ENCODE measurements at places on chromosomes 5 and 9.

DNA sequence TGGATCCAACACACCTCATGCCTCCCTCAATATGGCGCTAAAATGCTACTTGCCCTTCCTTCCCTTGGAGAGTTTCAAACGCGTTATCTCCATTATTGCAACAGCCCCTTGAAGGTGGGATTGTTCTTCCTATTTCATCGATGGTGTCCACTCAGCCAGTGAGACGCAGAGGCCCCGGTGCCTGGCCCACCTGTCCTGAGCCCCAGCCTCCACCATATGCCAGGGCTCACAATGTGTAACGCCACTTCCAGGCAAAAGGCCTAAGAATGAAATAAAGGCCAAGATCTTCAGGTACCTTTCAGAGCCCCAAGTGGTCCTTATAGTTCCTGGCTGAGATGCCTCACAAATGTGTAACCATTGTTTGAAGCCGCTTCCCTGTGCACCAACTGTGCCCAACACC, 170.7 kb upstream of the PHYKPL start:
- no peaks in the 10 kb centered on the region for H3K27me3 ChIP-seq
- DNase-seq, result no peak
- no peak overlapping the region for H3K4me3 ChIP-seq
- H3K4me1 ChIP-seq, result no peaks in the 10 kb centered on the region

GRCh38 chr9:83029531-83030137, 33.3 kb downstream of the RASEF start:
- no peaks in the 10 kb centered on the region for H3K27me3 ChIP-seq
- no peak overlapping the region for H3K27ac ChIP-seq
- H3K4me3 ChIP-seq, result no peak overlapping the region
- H3K36me3 ChIP-seq, result no peaks in the 10 kb centered on the region
- no peaks in the 10 kb centered on the region for H3K4me1 ChIP-seq

DNA sequence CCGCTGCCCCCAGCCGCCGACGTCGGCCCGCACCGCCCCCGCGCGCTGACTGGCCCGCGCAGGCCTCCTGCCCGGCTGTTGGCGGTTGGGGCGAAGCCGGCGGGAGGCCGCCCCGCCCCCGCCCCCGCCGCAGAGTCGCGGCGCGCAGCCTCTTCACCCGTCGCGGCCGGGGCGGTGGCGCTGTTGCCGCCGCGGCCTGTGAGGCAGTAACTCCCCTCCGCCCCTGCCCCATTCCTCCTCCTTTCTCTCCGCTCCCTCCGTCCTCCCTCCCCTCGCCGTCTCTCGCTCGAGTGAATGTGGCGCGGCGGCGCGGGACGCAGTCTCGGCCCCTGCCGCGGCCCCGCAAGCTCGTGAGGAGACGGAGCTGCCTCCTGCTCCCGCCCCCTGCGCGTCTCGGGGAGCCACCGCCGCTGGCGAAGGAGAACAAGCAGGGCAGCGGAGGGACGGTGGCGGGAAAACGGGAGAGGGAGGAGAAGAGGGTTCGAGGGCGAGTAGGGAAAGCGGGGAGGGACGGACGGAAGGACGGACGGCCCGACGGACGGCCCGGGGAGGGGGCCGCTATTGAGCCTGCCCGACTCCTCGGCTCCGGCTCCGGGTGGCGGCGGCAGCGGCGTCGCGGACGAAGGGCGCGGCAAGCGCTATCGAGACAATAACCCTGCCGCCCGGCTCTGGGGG, 637 bp upstream of the ERBIN start:
- peaks cover 51% of the 10 kb centered on the region for H3K4me1 ChIP-seq
- H3K27me3 ChIP-seq, result no peaks in the 10 kb centered on the region
- DNase-seq, result peak; percentile 85
- H3K36me3 ChIP-seq, result peaks cover 7% of the 10 kb centered on the region
- peak overlapping the region; percentile 92 for H3K4me3 ChIP-seq

GRCh38 chr9:109001275-109001676, 12.0 kb downstream of the CTNNAL1 start:
- no peak overlapping the region for H3K4me3 ChIP-seq
- no peak for DNase-seq
- no peaks in the 10 kb centered on the region for H3K27me3 ChIP-seq
- H3K27ac ChIP-seq, result no peak overlapping the region
- H3K4me1 ChIP-seq, result peaks cover 47% of the 10 kb centered on the region

- DNase-seq, result no peak
- H3K4me3 ChIP-seq, result no peak overlapping the region
- peaks cover 22% of the 10 kb centered on the region for H3K27me3 ChIP-seq
Measured at GRCh38 chr5:122297587-122298298, 14.3 kb upstream of the SNCAIP start.

DNA sequence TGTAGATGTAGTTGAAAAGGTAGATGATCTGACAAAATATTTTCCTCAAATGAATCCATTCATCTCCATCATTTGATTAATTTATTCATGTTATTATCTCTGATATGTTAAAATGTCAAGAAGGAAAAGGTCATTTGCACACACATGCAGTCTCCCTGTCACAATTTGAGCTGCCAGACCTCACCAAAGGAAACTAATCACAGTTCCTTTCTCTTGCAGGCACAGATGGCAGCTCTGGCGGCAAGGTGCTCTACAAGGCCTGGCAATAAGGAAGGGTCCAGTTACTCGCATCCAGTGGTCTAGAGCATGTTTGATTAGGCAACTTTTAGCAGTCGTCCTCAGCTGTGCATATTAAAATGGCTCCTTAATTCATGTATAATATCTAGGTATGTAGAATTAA, 120.1 kb downstream of the FEM1C start:
- peak overlapping the region; percentile 94 for H3K27ac ChIP-seq
- H3K36me3 ChIP-seq, result no peaks in the 10 kb centered on the region
- peaks cover 60% of the 10 kb centered on the region for H3K4me1 ChIP-seq
- no peaks in the 10 kb centered on the region for H3K27me3 ChIP-seq
- DNase-seq, result no peak

DNA sequence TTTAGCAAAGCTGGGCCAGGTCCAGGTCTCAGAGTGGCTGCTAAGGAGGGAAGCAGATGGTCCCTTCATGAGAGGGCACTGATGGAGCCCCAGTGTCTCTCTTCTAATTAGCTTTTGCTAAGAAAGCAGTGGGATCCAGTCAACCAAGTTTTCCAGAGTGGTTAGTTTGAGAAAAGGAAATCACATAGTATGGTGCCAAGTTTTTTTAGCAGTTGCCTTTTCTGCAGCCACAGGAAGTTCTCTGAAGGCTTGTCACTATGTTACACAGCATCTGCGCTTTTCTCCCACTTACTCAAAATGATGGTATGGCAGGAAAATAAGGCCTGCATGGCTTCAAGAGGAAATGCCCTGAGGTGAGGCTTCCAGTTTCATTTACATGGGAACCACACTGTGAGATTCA, 331.5 kb upstream of the ZNF462 start:
- no peak for DNase-seq
- no peaks in the 10 kb centered on the region for H3K36me3 ChIP-seq
- H3K27me3 ChIP-seq, result no peaks in the 10 kb centered on the region
- no peak overlapping the region for H3K27ac ChIP-seq
- H3K4me1 ChIP-seq, result peaks cover 25% of the 10 kb centered on the region

- peaks cover 10% of the 10 kb centered on the region for H3K27me3 ChIP-seq
- H3K4me1 ChIP-seq, result no peaks in the 10 kb centered on the region
- H3K4me3 ChIP-seq, result no peak overlapping the region
- no peak for DNase-seq
- H3K27ac ChIP-seq, result no peak overlapping the region
Measured at GRCh38 chr9:38254756-38255155, 137.7 kb upstream of the ALDH1B1 start.

DNA sequence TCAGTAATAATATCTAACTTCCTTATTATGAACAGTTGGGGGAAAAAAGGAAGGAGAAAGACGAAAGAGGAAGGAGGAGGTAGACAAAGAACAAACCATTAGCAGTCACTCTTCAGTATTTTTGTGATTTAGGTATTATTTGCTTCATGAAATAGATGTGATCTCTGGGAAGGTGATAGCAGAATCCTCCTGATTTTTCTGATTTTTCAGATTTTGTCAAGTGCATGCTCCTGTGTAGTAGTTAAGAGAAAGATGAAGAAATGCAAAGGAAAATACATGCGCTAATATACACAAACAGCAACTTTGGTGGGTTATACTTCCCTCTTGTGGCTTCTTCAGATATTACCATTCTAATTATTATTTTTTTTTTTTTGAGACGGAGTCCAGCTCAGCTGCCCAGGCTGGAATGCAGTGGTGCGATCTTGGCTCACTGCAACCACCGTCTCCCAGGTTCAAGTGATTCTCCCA, 31.6 kb downstream of the LMNB1 start:
- no peaks in the 10 kb centered on the region for H3K36me3 ChIP-seq
- H3K27me3 ChIP-seq, result no peaks in the 10 kb centered on the region
- peaks cover 12% of the 10 kb centered on the region for H3K4me1 ChIP-seq
- H3K27ac ChIP-seq, result no peak overlapping the region

DNA sequence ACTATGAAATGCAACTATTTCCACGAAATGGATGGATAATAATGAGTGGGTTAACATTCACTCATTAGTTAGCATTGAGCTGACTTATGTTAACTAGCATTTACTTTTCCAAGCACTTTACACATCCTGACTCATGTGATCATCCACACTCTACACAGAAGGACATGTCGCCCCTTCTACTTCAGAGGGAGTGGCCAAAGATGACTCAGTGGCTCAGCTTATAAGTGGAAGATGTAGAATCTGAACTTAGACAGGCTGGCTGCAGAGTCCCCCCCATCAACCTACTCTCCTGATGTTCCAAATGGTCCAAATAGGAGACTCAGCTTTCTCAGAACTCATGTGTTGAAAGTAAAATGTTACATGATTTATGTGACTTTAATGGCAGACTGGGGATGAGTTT, 146.0 kb downstream of the ADCY2 start:
- DNase-seq, result no peak
- H3K27ac ChIP-seq, result no peak overlapping the region
- H3K4me3 ChIP-seq, result no peak overlapping the region
- no peaks in the 10 kb centered on the region for H3K36me3 ChIP-seq
- H3K27me3 ChIP-seq, result no peaks in the 10 kb centered on the region
- no peaks in the 10 kb centered on the region for H3K4me1 ChIP-seq

GRCh38 chr5:101505891-101506570, 602.9 kb upstream of the ST8SIA4 start:
- H3K4me3 ChIP-seq, result no peak overlapping the region
- H3K4me1 ChIP-seq, result no peaks in the 10 kb centered on the region
- H3K36me3 ChIP-seq, result no peaks in the 10 kb centered on the region

Data from left ventricle myocardium inferior (tissue), 1 donor.